Left lobe of liver (tissue), 2 donors: ENCODE measurements at places on chromosomes 6 and 20.

- no peak for DNase-seq
Observed at GRCh38 chr6:8845690-8846089, 410.3 kb upstream of the SLC35B3 start.

- no peak for DNase-seq
Observed at GRCh38 chr6:7705483-7705882, 20.4 kb upstream of the BMP6 start.

GRCh38 chr6:13711733-13712598 is at the start of gene RANBP9:
Gene RANBP9 (minus strand): TSS chr6:13711835. CDS start chr6:13711505, 330 bp downstream.
- DNase-seq, result peak; percentile 92

DNA sequence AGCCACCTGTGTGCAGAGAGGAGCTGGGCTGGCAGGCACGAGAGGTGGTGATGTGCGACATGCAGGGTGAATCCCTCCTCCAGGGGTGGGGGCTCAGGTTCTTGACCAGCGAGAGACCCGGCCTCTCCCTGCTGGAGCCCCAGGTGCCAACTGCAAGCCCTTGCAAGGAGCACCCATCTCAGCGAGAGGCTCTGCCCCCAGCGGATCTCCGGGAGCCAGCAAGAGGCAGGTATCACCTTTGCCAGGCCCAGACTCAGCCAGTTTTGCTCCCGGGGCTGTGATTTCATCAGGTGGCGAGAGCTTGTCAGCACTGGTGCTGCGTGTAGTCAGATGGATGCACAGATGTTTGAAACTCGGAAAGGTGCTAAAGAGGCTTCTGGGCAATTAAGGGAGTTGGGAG is 87.7 kb downstream of the TFAP2C start:
- no peak for DNase-seq

DNA sequence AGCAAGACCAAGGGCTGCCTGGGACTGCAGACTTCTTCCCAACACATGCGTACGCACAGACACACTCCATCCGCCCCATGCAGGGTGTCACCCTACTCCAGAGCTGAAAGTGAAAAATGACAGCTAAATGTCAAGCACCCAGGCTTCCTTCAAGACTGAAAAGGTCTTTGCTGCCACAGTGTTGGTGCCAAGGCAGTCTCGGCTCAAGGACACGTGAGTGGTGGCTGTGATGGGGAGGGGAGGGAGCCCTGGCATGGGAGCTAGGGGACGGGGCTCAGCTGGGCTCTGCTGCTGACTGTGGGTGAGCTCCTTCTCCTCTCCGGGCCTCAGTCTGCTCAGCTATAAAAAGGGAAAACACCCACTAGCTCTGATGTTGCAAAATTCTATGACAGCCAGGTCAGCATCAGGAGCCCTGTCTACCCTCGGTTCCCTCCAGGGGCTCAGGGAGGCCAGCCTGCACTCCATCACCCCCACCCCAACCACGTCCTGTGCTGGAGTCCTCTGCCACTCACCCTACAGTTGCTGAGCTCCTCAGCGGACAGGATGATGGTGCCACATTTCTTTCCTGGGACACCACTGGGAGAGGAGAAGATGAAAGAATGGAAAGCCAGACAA is 47.6 kb downstream of the CPNE5 start:
- no peak for DNase-seq

- no peak for DNase-seq
Observed at GRCh38 chr6:133262804-133263203, 21.6 kb downstream of the EYA4 start.

DNA sequence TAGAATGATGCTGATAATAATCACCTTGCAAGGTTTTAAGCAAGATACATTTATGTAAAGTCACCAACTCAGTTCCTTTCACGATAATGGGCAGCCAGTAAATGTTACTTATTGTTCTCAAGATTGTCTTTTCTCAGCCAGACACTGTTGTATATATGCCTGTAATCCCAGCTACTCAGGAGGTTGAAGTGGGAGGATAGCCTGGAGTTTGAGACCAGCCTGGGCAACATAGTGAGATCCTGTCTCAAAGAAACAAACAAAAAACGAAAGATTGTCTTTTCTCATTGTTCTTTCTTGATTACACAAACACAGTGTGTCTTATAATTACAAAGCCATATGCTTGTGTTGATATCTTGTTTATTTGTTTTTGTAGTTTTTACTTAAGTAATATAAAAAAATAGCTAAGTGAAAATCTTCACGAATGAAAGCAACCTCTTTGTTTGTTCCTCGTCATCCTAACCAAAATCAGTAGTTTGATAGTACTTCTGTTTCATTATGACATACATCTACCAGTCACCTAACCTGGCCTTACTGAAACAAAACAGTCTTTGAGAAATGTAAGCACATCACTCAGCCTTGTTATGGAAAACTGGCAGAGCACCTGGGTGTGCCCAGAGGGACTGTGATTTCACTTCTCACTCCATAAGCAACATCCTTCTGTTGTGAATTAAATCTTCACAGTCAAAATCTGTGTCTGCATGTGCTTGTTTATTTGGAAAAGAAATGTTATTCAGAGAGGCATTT is 436.2 kb upstream of the SOX4 start:
- no peak for DNase-seq

DNA sequence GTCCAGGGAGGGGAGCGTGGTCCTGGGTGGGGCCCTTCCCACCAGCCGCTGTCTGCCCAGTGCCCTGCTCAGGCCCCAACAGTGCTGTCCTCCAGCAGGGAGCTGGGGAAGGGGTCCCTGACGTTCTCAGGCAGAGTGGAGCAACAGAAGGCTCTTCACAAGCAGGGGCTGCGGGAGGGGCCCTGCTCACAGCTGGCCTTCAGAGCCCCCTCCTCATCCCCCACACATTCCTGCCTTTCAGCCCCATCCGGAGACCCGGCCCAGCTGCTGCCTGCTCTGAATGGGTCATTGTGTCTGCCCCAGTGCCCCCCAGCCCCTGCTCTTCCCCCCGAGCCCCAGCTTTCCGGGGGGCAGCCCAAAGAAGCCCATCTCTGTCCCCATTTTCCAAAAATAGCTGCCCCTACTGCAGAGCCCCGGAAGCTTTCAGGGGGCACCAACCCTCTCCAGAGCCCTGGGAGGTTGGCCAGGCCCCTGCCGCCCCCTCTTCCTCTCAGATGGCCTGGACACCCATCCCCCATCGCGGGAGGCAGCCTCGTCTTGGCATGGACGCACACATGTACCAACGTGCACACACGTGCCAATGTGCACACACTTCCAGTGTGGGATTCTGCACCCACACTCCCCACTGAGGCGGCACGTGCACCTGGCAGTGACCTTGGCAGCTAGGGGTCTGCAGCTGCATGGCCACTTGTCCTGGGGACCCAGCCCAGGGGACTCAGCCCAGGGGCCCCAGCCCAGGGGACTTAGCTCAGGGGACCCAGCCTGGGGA is 3.7 kb downstream of the COL20A1 start:
- no peak for DNase-seq

DNA sequence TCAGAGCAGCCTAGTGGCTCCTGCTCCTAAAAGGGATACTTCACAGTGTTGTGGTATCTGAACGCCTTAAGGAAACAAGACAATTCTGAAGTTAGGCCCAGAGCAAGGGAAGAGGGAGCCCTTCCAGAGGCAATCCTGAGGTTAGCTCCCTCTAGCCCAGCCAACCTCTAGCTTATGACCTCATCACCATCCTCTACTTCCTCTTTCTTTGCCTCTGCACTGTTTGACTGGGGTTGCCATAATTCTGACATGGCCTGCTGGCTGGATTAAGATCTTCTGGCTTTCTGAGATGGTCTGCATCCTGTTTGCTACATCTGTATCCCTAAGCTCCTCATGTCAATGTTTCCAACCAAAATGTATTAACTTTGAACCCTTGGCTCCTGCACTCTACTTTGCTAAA is 23.3 kb upstream of the BMP2 start:
- DNase-seq, result no peak

DNA sequence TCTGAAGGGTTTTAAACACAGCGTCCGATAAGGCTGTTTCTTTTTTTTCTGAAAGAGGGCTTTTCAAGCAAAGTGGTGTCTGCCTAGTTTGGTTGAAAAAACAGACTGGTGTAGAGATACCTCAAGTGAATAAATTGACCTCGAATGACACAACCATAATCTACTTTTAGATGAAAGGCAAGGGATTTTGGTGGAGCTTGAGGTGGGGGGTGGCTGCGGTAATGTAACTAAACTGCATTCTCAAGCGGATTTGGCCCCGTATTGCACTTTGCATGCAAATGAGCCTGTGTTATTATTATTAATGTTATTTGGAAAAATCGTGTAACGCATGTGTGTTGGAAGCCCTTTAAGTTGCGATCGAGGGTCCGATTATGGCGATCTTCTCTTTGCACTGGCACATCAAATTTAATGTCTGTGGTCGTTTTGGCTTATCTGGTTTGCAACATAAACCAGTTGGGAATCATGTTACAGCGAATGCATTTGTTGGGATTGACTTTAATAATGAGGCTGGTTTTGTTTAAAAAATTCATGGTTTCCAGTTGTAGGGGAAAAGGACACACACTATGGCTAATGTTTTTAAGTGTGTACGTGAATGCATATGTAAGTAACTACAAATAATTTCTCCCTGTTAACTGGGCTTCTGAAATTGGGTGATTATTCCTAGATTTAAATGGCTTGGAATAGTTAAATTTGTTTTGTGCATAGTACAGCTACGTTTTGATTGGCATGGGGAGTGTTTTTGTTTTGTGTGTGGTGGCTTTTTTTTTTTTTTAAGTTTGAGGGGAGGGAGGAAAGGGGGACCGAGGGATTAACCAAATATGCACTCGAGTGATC is 1.0 kb downstream of the JARID2 start:
- DNase-seq, result no peak

DNA sequence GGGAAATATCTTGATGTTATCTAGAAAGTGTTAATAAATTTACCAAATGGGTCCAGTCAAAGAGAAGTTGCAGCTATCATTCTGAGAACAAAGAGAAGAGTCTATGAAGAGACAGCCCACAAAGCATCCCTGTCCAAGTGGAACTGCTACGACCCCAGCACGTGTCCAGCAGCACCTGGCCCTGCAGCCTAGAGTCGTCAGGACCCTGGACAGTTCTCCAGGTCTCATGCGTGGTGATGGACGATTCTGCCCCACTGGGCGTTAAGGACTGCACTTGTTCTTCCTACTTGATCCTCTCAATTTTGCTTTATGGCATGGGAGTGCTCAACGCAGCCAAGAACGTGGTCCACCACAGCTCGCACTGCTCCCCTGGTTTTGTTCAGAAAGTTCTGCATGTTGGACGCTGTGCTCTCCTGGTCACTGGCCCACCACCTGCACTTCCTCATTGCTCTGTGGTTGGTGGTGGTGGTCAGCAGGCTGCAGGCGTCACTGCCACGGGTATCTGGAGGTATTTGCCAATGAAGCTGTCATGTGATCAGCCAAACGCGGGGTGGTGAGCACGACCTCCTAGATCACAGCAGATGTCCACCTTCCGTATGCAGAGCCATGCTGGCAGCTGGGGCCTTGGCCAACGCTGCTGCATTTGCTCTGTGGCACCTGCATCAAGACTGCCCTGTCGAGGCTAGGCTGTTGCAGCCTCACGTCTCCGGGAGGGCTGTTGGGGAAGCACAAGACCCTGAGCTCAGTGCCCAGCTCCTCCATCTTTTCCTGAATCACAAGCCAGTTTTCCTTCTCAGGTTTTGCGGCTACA is 356.4 kb downstream of the CDH4 start:
- no peak for DNase-seq

GRCh38 chr20:36214684-36215256 is 21.5 kb upstream of the AAR2 start:
- DNase-seq, result no peak

GRCh38 chr6:134314006-134314821 is 3.7 kb downstream of the SGK1 start:
- DNase-seq, result no peak

GRCh38 chr6:129759796-129760605 is 50.0 kb upstream of the ARHGAP18 start:
- no peak for DNase-seq

DNA sequence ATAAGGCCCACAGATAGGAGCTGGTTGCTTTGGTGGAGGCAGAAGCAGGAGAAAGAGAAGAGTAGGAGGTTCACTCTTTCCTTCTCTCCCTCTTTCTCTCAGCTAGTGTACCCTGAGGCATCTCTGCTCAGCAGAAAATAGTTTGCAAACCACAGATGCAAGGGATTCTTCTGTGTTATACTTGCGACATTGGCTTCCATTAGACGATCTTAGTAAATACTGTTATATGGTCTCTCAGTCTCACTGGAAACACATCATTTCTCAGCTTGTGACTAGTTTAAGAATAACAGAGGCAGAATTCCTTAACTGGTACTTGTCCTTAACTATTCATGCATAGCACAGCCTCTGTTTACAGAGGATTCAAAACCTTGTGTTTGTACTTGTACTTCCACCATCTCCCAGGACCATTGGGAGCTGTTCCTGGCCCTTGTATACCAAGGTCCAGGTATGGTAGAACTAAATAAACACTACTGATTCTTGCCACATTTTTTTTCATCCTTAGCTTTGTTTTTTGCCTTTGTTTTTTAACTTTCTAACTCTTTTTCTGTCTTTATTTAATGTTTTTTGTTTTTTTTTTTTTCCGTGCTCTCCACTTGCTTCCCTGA is 218.2 kb downstream of the OTOR start:
- no peak for DNase-seq

- no peak for DNase-seq
Observed at GRCh38 chr6:6614096-6614982, 25.8 kb downstream of the LY86 start.
